ENCODE measurements at places on chromosomes 3 and 15.

- DNase-seq, result no peak
Observed at GRCh38 chr3:107861904-107862303, 228.9 kb downstream of the CD47 start.

GRCh38 chr3:54861248-54862067 is 66.4 kb downstream of the LRTM1 start:
- no peak for DNase-seq

- no peak for DNase-seq
Observed at GRCh38 chr15:56805466-56806147, 72.3 kb upstream of the ZNF280D start.

GRCh38 chr3:3316521-3316920 is 137.0 kb upstream of the CRBN start:
- no peak for DNase-seq

DNA sequence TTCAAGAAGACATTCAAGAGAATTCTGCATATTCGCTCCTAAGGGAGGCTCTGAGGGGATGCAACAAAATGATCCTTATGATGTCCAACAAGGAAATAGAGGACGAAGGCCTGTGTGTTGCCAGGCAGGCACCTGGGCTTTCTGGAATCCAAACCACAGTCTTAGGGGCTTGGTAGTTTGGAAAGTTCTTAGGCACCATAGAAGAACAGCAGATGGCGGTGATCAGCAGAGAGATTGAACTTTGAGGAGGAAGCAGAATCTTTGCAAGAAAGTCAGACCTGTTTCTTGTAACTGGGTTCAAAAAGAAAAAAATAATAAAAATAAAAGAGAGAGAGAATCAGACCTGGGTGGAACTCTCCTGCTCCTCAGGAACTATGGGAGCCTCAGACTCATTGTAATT is 11.7 kb upstream of the ATG7 start:
- DNase-seq, result no peak

DNA sequence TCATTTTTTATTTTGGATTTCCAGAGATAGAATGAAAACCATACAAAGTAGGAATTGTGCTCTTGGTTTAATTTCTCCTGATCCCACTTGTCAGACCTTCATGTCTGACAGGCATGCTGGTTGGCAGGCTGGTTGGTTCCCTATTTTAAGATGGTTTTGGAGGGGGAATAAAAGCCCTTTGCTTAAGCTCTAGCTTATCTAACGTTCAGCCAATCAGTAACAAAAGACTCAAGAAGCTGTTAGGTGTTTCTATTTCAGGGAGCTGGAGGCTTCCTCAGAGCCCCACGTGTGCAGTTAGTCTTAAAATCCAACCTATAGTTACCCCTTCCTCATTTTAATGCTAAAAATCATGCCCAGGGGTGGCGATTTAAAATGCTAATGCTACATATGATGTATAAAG is 40.5 kb upstream of the XIRP1 start:
- no peak for DNase-seq
